ENCODE measurements at places on chromosomes 11 and 22.

GRCh38 chr22:29200901-29201300 is 4.8 kb upstream of the EMID1 start:
- no peak for DNase-seq

GRCh38 chr11:11403763-11404725 is 51.0 kb upstream of the CSNK2A3 start:
- no peak for DNase-seq

DNA sequence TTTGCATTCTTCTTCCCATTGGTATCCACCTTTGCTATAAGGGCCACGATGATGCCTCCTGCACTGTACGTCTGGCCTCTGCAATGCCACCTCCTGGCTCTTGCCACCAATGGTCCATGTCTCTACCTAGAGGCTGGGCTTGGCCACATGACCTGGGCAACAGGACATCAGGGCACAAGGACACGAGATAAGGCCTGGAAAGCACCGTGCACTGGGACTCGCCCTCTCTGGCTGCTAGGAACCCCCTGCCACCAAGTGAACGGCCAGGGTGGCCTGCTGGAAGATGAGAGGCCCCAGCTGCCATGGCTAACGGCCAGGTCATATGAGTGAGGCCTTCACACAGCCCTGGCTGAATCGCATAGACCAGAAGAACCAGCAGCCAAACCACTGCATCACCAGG is 87.4 kb downstream of the TRMU start:
- DNase-seq: no peak

- no peak for DNase-seq
Observed at GRCh38 chr11:120151536-120151935, 13.6 kb upstream of the TRIM29 start.

GRCh38 chr11:64461081-64461480 is 102.1 kb downstream of the RPS6KA4 start:
- DNase-seq: no peak

GRCh38 chr11:105524286-105524685 is 85.6 kb upstream of the GRIA4 start:
- DNase-seq: no peak

DNA sequence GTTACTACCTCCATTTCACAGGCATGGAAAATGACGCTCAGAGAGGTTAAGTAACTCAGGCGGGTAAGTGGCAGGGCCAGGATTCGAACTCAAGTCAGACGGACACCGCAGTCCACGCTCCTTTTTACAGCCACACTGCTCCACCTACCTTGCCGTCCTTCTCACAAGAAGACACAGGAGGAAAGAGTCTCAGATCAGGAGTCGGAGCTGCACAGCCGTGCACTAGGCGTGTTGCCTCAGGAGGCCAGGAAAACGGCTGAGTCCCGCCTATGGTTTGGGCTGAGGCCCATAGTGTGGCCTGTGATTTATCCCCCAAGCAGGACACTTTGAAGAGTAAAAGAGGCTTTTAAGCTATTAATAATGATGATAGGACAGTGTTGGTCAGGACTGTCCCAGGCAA is 44.7 kb upstream of the CD5 start:
- no peak for DNase-seq

DNA sequence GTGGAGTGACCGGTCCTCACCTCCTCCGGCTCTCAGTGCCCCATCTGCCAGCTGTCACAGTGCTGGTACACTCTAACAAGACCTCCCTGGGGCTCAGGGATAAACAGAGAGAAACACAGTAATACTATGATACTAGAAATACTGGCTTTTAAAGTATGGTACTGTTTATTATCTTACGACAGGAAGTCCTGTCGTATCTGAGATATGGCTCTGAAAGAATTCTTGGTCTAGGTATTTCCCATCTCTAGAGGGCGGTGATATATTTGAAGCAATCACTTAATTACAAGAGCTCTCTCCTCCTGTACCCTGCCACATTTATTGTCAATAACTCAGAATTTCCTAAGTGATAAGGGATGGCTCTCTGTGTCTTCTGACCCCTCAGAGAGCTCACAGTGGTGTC is 119.1 kb downstream of the RRM1 start:
- no peak for DNase-seq

Measured in NCI-H1694 (cell line).